Heart left ventricle (tissue), 16 donors: ENCODE measurements at places on chromosomes 12 and 14.

DNA sequence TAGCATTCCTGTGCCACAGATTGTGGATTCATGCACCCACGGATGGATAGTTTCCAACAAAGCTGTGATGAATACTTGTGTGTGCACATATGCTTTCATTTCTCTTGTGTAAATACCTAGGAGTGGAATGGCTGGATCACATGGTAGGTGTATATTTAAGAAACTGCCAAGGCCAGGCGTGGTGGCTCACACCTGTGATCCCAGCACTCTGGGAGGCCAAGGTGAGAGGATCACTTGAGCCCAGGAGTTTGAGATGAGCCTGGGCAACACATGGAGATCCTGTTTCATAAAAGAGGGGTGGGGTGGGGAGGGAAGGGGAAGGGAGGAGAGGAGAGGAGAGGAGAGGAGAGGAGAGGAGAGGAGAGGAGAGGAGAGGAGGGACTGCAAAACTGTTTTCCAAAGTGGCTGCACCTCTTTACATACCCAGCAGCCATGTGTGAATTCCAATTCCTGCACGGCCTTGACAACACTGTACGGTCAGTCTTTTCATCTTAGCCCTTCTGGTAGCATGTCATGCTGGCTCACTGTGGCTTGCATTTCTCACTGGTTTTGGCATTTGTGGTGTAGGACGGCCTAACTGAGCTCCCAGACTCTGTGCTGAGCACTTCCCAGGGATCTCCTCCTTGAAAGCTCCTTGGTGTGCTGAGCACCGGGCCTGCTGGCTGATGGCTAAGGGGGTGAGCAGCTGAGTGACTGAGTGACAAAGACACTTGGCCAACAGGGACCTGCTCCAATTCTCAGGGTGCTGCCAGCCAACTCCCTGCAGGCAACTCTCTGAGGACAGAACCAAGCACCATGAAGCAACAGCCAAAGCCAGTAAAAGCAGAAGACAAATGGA, 27.9 kb downstream of the SYNE3 start:
- no peak for DNase-seq

DNA sequence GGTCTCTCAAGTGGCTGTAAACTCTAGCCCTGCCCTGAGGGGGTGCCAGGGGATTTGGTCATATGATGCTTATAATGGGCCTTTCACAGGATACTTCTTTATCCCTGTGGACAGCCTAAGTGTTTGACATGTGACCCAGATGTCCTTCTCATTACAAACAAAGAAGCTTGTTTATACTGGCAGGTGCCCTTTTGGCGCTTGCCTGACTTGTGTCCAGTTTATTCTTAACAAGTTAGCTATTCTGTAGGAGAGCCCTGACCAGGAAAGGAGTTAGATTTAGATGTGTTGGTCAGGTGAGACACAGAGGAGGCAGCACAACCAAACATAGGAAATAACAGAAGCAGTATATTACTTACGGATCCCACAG, 51.9 kb downstream of the CCDC91 start:
- no peak for DNase-seq

DNA sequence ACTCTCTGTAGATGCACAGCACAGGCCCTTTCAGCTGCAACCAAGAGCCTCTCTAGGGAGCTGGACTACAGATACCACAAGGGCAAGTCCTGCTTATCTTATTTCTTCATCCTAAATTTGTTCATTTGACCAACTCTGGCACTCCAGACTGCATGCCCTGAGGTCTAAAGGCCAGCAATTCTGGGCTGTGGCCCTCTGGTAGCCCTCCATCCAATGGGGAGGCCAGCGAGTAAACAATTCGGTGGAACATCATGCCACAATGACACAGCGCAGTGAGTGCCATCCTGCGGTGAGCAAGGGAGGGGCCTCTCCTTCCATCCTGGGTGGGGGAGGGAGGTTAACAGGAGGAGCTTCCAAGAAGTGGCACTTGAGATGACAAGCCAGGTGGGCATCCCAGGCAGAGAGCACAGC, 652 bp upstream of the SELPLG start:
- no peak for DNase-seq

DNA sequence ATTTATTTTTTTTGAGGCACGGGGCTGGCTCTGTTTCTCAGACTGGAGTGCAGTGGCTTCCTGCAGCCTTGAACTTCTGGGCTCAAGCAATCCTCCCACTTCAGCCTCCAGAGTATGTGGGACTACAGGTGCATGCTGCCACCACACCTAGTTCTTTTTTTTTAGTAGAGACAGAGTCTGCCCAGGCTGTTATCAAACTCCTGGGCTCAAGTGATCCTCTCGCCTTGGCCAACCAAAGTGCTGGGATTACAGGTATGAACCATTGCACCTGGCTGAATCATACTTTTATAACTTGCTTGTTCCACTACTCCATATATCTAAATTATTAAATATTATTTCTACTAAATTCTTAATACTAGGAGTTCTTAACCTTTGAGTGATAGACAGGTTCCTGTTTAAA, 111.6 kb downstream of the BTG1 start:
- DNase-seq = no peak

DNA sequence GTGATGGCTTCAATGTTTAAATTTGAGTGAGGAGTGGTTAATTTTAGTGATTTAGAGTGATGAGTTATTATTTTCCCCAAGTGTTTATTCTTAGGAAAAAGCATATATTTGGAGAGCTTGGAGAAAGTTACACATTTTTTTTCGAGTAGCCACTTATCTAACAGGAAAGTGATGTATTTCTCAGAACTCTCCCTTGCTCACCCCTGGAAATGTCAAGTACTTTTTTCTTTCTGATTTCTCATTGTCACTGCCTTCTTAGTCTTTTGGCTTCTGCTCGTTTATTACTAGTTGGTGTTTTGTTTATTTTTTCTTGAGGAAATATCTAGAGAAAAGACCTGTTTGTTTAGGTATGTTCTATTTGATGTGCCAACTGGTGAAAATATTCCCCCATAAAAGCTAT, 58.8 kb downstream of the AEBP2 start:
- no peak for DNase-seq

- no peak for DNase-seq
Observed at GRCh38 chr12:111441107-111441928, 35.6 kb downstream of the SH2B3 start.

DNA sequence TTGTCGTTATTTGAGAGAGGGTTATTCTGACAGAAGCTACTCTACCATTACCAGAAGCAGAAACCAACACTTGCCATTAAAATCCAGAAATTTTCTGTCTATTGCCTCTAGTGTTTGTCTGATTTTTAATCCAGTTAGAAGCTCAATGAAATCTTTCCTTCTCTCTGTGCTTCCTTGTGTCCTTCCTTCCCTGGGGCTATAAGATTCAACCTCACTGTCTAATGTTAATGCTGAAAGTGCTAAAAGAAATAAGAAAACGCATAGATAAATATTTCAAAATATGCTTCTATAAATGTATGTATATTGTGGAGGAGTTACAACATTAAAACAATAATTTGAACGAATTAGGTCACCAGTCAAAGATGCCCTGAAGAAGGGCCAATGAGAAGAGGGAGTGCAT, 120.8 kb downstream of the SEC23A start:
- DNase-seq = no peak

DNA sequence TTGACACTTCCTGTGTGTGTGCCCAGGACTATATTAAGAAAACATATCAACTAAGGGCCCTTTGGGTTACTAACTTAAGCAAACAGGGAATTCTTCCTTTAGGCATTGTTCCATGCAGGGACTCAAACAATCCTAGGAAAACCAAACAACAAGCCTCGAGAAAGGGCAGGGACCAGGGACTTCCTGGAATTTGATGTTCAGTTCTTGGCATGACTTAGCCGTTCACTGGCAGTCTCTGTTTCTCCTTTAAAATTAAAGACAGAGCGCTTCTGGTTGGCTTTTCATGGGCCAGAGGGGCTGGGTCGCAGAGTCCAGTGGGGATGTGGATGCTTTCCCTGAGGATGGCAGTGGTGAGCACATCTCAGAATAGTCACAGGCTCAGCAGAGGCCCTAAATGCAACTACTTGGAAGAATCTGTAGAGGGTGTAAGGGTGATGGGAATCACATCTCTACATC, 35.2 kb downstream of the RNFT2 start:
- DNase-seq = no peak

GRCh38 chr12:123815968-123816367, 53.9 kb downstream of the DNAH10 start:
- no peak for DNase-seq

GRCh38 chr12:94100990-94101737, 47.2 kb upstream of the PLXNC1 start:
- DNase-seq = peak; percentile 79

DNA sequence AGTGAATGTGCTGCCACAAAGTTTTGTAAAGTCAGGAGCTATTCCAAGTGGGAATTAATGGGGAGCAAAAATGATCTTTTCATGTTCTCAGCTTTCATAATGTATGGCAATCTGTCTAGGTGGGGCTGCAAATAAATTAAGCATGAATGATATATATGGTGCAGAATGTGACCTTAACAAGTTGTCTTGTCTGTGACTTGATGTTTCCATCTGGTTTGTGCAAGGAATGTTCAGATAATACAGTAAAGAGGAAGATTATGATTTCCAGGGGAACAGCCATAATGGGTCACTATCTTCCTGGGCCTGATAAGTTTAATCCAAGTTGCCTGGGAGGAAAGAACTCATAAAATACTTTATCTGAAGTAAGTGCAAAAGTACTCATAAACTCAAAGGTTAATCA, 1815.8 kb upstream of the FLRT2 start:
- no peak for DNase-seq

GRCh38 chr14:49408187-49408933, 177.8 kb downstream of the RPS29 start:
- no peak for DNase-seq

DNA sequence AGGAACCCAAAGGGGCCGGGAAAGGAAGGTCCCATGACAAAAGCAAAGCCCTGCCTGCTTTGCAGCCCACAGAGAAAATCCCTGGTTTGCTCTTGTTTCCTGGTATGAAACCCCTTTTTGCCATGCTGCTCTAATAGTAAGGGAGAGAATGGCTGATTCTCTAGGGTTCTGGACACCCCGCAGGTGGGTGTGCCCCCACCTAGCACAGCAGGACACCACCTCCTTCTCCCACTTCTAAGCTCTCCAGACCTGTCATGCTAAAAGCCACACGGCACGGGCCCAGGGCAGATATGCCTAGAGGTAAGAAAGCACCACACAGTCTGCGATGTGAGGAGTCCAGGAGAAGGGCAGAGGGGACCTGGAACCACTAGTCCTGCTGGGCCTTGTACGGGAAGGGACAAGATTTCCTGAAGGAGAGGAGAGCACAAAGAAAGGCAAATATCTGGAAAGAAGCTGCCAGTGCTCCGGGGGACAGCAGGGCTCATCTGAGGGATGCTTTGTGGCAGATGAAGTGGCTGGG, 113.3 kb downstream of the BCL11B start:
- no peak for DNase-seq

- no peak for DNase-seq
Observed at GRCh38 chr14:105167303-105168092, 1.1 kb downstream of the JAG2 start.

DNA sequence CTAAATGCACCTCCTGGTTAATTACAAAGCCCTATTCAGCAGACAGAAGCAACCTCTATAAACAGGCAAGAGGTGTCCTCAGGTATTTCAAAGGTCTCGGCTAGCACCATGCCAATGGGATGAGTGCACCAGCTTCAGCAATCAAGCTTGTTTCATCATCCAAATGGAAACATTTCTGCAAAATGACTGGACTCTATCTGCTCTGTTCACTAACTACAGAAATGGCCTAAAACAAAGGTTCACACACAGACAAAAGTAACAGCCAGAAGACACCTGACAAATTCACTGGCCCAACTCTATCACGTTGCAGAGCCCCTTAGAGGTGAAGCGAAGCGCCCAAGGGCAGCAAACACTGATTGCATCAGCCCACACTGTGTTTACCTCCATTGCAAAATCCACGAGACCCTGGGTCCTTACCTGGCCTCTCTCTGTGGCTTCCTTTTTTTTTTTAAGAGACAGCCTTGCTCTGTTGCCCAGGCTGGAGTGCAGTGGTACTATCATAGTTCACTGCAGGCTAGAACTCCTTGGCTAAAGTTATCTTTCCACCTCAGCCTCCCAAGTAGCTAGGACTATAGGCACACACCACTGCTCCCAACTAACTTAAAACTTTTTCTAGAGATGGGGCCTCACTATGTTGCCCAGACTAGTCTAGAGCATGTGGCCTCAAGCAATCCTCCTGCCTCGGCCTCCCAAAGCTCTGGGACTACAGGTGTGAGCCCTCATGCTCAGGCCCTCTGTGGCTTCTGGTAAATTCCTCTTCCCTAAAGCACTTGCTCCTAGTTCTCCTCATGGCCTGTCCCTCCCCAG, 8.5 kb upstream of the SYNE3 start:
- DNase-seq = no peak

GRCh38 chr14:24179961-24180796, 8.3 kb downstream of the REC8 start:
- DNase-seq = peak; percentile 17

- DNase-seq = no peak
Observed at GRCh38 chr12:42507081-42507480, 82.5 kb downstream of the PRICKLE1 start.

DNA sequence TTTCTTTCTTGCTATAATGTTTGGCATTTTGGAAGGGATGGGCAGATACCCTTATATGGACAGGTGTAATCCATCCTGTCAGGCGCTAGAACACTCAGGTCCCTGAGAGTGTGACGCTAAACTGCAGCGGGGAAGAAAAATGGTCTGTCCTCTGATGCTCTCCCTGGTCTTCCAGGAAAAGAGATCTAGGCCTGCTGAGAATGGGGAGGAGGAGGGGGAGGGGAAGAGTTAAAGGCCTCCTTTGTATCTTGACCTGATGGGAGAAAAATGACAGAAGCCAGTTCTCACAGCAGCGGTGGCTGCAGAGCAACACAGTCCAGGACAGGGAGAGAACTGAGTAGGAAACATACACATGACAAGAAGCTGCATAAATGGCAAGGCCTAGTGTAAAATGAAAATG, 61.1 kb downstream of the RPS6KA5 start:
- DNase-seq = no peak

- DNase-seq = no peak
Observed at GRCh38 chr12:101455685-101456084, 19.5 kb upstream of the SPIC start.

DNA sequence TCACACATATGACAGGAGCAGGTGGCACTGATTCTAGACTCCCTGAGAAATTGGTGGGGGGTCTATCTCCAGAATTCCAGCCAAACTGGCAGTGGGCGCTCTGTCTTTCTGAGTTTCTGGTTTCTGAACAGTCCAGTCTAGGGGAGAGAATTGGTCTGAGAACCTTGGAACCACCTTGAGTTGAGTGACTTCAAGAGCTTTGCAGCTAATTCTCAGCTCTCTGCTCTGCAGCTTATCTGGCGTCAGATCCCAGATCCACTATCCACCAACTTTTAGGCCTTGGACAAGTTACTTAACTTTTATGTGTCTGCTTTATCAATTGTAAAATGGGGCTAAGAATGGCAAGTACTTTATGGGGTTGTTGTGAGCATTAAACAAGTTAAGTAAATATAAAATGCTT, 1.7 kb upstream of the KRT76 start:
- no peak for DNase-seq

DNA sequence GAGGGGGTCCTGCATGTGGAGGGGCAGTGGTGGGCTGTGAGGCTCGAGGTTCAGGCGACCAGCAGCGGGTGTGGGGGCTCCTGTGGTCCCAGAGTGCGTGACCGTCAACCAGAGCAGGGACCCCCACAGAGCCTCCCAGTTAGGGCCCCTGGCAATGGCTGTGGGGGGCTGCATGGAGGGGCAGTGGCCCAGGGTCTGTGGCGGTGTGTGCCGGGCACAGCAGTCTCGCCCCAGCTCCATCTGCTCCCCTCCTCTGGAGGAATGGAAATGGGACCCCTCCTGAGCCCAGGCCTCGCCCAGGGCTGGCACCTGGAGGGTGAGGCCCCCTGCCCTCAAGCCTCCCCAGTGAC, 210.8 kb upstream of the C14orf180 start:
- no peak for DNase-seq

- DNase-seq = no peak
Observed at GRCh38 chr12:127431594-127431993, 835.4 kb upstream of the TMEM132C start.
